ENCODE measurements at places on chromosomes 2 and 18. TPM values are rescaled to one million over a fixed set of nuclear protein-coding genes. Genes with fewer than 3 reads are reported as not detected.

The HTRA2 gene
- 38.6 TPM for total RNA-seq

The TMEM163 gene
- total RNA-seq: 0.76 TPM

The NOSTRIN gene
- not detected for total RNA-seq

The REEP1 gene
- 0.07 TPM for total RNA-seq

The PECR gene
- total RNA-seq: 17.8 TPM
